ENCODE measurements at places on chromosomes 2 and 18. TPM values are rescaled to one million over a fixed set of nuclear protein-coding genes. Genes with fewer than 3 reads are reported as not detected.
A peak's percentile ranks its signal among the peaks of the same experiment; 100 is the strongest.

DNA sequence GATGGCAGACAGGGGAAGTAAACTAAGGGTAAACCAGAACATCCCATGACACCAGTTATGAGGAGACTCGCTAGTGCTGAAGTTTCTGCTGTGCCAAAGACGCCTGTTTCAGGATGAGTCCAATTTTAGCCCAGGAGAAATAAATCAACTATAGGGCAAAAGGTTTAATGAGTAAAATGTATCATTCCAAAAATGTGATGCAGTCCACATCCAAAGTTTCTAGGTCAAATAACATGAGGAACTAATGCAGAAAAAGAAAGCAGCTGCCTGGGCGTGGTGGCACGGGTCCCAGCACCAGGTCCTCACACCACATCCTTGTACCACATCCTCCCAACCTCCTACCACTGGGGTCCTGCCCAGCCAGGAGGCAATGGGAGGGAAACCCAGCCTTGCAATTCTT lies 126.9 kb upstream of the CTAGE1 start:
- DNase-seq: no peak

DNA sequence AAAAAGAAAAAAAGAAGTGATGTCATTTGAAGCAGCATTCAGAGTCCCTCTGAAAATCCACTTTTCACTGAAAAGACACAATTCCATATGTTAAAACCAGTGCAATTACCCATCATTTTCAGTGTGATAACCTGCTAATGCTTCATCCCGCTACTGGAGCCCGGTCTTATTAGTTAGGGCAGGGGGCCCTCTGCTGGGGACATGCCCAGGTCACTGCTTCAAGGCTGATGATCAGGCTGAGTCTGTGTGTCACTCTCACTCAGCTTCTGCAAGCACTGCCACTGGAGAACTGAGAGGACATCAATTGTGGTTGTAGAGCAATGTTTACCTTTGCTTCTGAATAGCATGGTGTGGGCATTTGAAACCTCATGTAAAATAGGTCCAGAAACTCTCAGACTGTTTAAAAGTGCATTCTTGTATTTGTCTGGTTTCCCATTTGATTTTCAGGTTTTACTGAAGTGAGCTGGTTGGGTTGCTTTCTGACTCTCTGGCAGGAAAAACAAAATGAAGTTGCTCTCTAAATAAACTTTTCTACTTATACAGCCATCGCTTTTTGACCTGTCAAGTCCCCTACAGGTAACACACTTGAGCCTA lies 49.2 kb upstream of the NXPH2 start:
- DNase-seq: peak; percentile 55

DNA sequence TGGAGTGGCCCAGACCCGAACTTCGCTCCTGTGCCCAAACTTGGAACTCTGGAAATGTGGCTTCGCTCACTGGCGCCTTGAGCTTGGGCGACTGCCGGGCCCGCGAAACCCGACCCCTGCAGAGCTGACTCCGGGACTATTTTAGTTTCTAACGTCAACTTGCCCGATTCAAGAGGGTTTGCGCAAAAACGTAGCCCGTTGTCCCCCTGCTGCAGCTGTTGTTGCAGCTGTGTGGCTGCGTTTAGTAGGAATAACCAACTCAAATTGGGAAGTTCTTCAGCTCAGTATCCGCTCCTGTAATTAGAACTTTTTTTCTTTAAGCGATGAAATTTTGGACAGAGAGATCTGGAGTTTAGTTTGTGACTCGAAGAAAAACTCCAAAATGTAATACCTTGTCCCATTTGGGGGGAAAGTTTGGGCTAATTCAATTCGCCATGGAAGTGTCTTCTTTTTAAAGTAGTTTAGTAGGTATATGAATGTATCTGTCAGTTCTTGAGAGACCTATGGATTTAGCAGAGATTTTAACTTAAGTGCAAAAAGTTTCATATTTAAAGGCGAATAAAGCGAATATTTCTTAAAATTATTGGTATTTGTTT lies 559 bp downstream of the MYL12A start:
- DNase-seq: peak; percentile 53

The FZD7 gene
- total RNA-seq: 0.19 TPM

GRCh38 chr2:240211096-240211495 lies 70.6 kb upstream of the OTOS start:
- DNase-seq: no peak

DNA sequence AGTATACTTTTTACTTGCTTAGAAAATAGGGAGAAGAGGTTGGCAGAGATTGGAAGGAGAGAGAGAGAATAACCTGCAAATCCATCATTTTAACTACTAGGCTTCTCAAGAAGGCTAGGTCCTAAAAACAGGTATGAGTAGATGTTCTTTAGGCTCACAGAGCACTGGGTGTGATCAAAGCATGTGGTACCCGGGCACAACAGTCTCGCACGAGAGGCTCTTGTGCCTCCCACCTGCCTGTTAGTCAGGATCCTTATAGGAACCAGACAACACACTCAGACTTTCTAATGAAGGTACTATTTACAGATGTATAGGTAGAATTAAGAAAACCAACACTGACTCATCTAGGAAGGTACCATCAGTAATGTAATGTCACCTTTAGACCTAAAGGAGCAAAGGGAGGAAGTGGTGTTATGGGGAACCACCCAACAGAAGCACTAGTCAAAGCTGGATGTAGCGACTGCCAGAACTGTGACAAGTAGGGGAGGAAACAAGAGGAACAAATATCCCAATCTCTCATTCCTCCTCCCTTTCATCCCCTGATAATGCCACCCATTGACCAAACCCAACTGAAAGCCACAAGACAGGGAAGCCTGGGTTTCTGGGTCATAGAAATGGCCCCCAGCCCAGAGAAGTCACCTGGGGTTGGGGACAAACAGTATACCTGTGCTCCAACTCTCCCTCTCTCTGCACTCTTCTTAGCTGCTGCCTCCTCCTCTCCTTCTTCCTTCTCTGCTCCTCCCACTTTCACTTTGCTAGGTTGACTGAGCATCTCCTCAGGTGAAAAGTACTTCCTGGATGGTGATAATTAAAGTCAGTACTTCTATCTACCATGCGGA lies 16.0 kb upstream of the MARCHF4 start:
- no peak for DNase-seq

DNA sequence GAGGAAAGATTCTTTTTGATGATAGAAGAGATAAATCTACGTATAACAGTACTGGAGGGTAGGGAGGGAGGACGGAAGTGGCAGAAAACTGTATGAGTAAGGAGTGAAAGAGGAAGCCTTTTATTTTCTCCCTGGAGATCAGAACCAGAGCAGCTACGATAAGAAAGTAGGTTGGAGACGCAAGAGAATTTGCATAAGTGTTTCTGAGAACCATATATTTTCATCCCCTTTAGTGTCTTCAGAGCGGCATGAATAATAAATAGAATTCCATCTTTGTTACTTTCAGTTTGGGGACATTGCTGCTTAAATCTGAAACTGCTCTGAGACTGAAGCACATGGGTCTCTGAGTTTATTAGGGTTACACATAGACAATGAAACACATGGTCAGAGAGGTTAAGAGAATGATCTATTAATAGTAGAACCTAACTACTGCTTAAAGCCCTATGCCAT lies 230.2 kb upstream of the TNP1 start:
- DNase-seq: no peak

The LOXL3 gene
- total RNA-seq: 0.85 TPM

DNA sequence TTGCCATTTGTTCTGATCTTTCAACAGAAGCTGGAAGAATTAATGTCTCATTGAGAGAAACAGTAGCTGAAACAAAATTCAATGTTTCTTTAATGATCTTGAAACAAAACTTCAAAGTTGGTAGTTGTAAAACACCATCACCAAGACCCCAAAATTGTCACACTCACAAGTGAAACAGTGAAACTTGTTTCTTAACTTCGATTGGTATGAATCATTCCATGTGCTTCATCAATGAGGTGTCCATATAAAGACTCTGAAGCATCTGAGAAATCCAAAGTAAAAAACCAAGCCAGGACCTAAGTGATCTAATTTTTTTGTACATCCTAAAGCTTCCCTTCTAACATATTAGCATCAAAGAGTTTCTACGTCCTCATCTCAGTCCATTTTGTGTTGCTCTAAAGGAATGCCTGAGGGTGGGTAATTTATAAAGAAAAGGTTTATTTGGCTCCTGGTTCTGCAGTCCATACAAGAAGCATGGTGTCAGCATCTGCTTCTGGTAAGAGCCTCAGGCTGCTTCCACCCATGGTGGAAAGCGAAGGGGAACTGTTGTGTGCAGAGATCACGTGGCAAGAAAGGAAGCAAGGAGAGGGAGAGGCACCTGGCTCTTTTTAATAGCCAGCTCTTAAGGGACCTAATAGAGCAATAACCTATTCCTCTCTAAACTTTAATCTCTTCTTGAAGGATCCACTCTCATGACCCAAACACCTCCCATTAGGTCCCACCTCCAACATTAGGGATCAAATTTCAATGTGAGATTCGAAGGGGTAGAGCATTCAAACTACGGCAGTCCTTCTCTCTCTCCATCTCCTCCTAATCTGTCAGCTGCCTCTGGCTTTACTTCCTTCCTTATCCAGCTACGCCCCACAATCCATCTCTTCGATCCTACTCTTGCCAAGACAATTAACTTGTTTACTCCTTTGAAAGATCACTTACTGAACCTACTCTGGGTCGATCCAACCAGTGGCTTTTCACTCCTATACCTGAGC lies 20.7 kb upstream of the TLK1 start:
- DNase-seq: no peak

GRCh38 chr2:75177427-75177826 lies 21.9 kb downstream of the TACR1 start:
- DNase-seq: no peak

DNA sequence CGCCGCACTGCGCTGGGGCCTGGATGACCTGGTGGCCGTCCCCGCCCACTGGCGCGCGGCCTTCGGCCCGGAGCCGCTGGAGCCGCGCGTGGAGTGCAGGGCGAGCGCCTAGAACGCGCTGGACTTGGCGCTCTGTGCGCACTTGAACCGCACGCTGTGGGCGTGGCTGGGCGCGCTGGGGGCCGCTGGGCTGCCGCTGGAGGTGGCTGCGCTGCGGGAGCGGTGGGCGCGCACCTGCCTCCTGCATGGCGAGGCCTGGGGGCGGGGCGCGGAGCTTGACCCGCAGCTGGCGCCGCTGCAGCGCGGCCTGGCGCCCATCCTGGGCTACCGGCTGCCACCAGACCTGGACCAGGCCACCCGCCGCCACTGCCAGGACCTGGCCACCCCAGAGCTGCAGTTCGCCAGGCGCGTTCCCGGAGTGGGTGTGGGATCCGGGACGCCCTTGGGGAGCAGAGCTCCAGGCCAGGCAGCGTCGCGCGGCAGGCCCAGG lies 9.9 kb downstream of the AQP12B start:
- DNase-seq: no peak

The SGO2 gene
- total RNA-seq: 15.9 TPM

- peak; percentile 85 for DNase-seq
Measured at GRCh38 chr18:79507546-79508480, 112.1 kb downstream of the NFATC1 start.

GRCh38 chr2:20050104-20050645 lies 1.3 kb downstream of the LAPTM4A start:
- DNase-seq: peak; percentile 72

DNA sequence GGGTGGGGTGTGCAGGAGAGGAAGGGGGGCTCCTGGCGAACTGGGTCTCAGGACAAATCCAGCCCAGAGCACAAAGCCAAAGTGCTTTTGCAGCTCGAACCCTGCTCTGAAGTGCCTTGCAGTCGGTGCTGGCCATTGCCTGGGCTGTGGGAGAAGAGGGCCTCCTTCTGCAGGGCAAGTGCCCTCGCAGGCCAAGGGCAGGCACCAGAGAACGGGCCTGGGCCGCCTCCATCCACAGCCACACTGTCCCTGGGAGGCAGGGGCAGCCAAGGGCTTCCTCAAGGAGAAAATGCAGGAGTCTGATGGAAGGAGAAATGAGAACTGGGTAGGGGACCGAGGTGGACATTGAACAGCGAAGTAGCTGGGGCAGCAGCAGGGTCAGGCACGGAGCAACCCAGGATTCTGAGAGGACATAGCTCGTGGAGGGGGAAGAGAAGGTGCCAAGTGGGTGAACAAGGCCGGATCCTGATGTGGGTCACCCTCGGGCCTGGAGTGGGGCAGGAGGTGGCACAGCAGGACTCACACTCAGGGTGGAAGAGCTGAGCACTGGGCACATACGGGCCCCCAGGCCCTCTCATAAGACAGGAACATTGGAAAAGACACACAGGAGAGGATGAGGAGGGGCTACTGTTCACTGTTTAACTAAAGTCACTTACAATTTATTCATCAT lies 312.8 kb upstream of the SALL3 start:
- DNase-seq: no peak

The CXCR1 gene
- total RNA-seq: not detected

DNA sequence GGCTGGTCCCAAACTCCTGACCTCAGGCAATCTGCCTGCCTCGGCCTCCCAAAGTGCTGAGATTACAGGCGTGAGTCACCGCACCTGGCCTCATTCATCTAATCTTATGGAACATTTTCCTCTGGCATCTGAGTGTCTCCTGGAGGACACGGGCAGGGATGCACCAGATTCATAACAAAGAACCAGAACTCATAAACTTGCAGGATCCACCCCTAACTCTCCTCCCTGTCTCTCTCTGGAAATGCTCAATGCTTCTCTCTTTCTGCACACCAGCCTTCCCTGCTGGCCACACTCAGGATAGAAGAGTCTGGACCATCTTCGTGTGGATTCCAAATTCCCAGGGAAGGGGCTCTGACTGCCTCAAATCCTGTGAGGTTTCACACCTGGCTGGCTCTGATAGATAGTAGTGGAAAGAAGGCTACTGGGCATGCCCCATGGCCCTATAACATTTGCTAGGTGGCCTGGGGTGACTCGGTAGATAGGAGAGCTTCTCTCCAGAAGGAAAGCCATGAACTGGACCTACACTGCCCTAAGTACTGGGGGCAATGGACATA lies 483.2 kb upstream of the GYPC start:
- DNase-seq: no peak

The CCL20 gene
- total RNA-seq: 1.0 TPM

GRCh38 chr2:120354935-120355779 lies 9.2 kb downstream of the INHBB start:
- DNase-seq: no peak

DNA sequence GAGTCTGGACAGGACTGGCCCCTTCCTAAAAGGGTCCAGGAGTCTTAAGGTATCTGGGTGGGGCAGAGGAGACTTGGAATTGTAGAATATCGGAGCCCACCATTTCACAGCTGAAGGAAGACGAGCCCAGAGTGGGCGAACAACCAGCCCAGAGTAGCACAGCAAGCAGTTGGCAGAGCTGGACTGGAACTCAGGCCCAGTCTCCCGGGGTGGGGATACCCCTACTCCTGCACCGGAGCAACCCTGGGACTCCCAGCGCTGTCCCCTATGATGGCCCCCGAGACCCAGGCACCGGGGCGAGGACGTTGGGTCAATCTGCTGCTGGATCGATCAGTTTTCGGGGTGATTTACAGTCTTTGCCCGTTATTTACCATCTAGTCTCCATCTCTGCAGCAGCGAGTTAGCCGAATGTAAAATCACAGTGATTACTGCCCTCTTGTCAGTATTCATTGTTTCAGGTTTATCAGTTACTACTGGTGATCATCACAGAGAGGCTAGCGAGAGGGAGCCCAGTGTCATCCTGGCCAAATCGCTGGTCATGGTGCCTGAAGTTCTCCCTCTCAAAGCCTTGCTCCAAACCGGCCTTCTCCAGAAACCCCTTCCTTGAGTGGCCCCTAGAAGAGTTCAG lies 75.3 kb downstream of the SMAD7 start:
- DNase-seq: no peak

- DNase-seq: no peak
Measured at GRCh38 chr18:37247497-37248161, 318.0 kb downstream of the CELF4 start.
